ENCODE measurements at places on chromosomes 11 and 22.

DNA sequence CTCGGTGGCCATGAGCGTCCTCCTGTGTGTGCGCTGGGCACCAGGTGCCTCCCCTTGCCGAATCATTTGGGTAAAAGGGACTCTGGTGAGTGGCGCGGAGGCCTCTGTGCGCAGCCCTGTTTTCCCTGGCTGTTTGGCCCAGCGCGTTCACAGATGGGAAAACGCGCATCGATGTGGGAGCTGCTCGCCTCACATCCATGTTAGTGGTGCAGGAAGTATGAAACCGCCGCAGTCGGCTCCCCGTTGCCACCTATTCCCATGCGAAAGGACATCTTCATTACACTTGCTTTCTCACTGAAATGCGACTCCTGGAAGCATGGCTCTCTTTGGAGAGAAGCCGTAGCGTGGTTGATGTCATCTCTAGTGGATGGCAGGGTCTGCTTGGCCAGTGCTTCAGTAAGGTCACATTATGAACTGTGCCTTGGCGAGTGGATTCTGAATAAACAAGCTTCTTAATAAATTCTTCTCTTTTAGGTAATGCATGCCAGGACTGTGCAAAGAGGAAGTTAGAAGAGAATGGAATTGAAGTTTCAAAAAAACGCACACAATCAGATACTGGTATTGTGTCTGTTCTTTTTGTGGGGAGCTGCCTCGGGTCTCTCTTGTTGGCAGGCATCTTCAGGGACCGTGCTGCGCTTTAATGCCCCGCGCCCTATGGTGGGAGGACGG is 26.3 kb downstream of the FAM118A start:
- DNase-seq = no peak

DNA sequence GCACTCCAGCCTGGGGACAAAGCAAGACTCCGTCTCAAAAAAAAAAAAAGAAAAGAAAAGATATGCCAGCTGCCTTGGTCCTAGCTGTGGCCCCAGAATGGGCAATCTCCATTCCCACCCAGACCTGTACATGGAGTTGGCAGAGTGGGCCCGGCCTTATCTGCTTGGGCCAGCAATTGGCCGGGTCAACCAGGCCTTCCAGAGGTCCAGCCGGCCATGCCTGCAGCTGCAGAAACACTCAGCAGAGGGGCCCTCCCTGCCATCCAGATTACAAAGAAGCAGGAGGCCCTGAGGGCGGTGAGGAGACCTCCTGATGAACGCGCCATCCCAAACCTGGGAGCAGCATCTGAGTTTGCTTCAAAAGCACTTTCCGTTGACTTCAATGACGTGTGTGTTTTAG is 26.9 kb upstream of the ARFGAP3 start:
- no peak for DNase-seq

DNA sequence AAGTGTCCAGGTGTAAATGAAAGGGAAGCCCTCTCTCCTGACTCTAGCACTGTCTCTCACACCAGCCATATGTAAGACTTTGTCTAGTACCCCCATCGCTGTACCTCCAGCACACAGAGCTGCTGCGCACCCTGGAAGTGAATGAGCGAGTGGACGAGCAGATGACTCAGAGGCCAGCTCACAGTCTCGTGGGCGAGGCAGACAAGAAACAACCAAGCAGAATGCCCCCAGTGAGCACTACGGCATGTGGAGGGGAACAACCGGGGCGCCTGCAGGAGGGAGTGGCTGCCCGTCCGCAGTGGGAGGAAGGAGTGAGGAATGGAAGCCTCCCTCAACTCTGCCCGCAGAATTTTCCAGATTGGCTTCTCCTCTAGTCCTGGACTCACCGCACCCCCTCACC is 46.4 kb downstream of the MCM5 start:
- no peak for DNase-seq

DNA sequence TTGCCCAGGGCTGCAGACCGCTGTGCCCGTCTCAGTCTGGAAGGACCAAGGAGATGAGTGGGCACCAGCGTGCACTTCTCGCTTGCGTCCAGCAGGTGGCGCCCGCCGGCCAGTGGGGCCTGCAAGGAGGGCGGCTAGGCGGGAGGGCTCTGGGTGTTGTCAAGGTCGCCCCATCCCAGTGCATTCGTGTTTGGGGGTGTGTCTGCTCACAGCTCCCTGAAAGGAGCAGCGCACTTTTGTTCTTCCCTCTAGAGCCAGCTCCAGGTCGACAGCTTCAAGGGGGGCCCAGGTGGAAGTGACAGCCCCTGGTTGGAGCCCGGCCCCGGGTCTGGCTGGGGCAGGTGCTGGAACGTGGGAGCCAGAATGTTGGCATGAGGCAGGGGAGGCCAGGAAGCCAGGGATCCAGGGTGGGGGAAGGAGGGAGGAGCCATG is 23.4 kb upstream of the MPPED1 start:
- DNase-seq = peak; percentile 86

- no peak for DNase-seq
These were observed 16.9 kb downstream of the CSF2RB start for GRCh38 chr22:36930041-36930935.

GRCh38 chr22:32823024-32823730 is 21.7 kb downstream of the TIMP3 start:
- DNase-seq = no peak

- DNase-seq = no peak
These were observed 114.3 kb downstream of the ZBTB16 start for GRCh38 chr11:114173843-114174242.

- no peak for DNase-seq
These were observed 921 bp upstream of the BCL2L13 start for GRCh38 chr22:17637490-17638181.

DNA sequence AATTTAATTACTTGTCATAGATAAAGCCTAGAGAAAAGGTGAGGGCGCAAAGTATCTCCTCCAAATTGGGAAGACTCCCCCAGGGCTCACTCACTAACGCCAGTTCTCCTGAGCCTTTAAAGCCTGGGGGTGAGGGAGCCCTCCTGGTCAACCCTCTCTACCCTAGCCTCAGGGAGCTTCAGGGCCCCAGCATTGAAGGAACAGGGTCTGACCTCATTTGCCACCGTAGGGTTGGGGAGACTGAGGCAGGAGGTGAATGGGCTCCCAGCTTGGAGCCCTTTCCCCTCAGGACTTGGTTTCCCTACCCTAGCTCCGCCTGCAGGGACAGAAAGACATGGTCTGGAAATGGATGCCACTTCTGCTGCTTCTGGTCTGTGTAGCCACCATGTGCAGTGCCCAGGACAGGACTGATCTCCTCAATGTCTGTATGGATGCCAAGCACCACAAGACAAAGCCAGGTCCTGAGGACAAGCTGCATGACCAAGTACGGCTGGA is 1.7 kb downstream of the FOLR2 start:
- DNase-seq = no peak

DNA sequence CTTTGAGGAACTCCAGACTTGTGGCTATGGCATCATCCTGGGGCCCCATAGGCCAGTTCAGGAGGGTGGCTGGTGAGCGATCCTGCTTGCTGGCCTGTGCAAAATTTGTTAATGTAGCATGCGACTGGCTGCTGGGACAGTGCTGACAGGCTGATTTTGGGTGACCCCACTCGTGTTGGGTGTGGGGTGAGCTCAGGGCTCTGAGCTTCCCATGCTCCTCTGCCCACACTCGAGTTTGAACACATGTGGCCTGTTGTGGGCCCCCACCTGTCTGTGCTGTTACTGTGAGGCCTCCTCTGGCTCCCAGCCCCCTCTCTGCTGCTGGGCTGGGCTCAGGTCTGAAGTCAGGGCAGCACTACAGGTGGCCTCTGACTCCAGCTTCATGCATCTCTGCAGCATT is 64.4 kb upstream of the MYEOV start:
- no peak for DNase-seq

GRCh38 chr11:99351624-99352023 is 330.9 kb downstream of the CNTN5 start:
- no peak for DNase-seq

DNA sequence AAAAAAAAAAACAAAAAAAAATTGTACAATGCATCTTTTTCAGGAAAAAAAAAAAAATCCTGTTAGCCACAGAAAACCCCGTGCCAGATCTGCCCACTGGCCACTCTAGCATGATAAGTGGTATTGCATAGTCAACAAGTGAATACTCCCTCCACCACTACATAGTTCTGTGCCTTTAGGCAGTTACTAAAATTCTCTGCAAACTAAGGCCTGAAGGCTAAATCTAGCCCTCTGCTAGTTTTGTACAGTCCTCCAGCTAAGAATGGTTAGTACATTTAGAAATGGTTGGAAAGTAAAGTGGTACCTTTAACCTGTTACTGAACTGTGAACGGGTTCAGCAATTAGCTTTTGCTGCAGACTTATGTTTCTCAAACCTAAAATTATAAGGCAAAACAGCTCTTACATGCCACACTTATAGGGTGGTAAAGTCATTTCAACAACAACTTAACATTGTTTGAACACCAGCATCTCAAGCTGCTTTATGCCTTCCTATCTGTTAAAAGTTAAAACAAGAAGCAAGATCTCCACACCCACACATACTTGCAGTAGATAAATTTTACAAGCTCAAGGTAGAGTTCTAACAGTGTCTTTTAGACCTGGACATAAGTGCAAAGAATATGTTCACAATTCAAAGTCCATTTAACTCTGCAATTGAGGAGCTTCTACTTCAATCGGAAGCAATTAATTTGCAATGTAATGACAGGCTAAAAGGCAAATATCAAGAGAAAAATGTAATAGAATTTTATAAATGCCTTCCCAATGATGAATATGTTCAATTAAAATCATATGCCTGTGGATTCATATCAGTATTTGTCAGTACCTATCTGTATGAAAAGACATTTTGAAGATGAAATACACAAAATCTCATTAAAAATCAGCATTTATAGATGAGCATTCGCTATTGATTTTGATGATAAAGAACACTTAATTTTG is 7.3 kb downstream of the C11orf71 start:
- no peak for DNase-seq

GRCh38 chr22:45318168-45318557 is 8.4 kb downstream of the FAM118A start:
- peak; percentile 86 for DNase-seq

DNA sequence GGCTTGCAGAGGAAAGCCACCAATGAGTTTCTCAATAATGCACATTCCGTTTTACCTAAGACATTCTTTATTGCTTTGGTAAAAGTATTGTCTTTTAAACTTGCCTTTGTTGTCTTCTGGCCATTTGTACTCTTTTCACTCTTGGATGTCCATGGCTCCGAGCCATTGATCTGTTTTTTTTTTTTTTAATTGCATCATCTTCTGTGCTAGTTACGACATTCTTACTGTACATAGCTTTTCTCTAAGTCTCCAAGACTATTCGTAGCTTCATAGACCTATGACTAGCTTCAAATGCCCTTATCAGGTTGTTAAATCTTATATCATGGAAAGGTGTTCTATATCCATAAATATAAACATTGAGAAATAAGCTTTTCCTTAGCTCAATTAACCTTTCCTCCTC is 1522.6 kb downstream of the FAM181B start:
- no peak for DNase-seq

DNA sequence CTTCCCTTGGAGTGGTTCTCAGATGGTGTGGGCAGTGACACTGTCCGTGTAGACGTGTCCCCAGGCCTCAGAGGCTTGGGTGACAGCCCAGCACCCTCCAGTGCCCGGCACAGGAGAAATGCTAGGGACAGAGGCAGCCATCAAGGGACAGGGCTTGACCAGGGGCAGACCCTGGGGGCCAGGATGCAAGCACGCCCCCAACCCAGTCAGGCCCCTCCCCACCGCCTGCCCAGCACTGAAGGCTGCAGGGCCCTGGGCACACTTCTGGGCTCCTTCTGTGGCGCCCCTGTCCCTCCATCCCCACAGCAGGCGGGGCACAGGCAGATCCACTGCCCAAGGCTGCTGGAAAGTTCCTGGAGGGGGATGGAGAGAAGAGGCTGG is 11.1 kb downstream of the IGF2 start:
- no peak for DNase-seq

DNA sequence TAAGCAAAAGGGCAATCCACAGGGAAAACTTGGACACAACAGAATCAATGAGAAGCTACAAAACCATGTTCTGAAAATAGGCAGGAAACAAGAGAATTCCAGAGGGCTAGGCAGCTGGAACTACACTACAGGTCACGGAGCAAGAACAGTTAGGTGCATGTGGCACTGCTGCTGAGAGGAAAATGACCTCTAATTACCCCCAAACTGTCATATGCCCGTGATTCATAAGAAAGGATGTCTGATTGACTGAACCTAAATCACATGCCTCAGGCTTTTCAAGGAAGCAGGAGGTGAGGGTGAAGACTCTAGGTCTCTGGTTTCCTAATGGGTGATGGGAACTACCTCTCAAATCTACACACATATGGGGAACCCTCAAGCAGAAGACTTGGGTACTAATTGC is 17.9 kb upstream of the RRAS2 start:
- no peak for DNase-seq

- no peak for DNase-seq
These were observed 3.1 kb upstream of the LGALS1 start for GRCh38 chr22:37672206-37672919.

- peak; percentile 81 for DNase-seq
These were observed 17.1 kb downstream of the MAFF start for GRCh38 chr22:38218661-38219622.

- DNase-seq = no peak
These were observed 123.2 kb downstream of the FEZ1 start for GRCh38 chr11:125372911-125373310.

DNA sequence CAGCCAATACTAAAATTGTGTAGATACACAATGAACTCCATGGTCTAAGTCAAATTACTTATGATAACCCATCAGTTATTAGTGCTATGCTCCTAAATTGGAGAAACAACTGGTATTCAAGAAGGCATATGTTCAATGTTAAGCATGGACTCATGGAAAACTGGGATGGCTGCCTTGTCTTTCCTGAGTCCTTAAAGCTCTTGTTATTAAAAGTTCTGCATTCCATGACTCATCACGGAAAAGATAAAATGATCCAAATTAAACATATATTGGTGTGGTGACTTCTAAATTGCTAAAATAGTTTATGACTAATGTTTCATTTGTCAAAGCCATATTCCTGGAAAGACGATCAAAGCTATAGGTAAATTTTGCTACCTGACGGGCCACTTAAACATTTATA is 9.4 kb upstream of the EI24 start:
- DNase-seq = no peak

- no peak for DNase-seq
These were observed 1996.9 kb upstream of the RAG2 start for GRCh38 chr11:38594895-38595294.

DNA sequence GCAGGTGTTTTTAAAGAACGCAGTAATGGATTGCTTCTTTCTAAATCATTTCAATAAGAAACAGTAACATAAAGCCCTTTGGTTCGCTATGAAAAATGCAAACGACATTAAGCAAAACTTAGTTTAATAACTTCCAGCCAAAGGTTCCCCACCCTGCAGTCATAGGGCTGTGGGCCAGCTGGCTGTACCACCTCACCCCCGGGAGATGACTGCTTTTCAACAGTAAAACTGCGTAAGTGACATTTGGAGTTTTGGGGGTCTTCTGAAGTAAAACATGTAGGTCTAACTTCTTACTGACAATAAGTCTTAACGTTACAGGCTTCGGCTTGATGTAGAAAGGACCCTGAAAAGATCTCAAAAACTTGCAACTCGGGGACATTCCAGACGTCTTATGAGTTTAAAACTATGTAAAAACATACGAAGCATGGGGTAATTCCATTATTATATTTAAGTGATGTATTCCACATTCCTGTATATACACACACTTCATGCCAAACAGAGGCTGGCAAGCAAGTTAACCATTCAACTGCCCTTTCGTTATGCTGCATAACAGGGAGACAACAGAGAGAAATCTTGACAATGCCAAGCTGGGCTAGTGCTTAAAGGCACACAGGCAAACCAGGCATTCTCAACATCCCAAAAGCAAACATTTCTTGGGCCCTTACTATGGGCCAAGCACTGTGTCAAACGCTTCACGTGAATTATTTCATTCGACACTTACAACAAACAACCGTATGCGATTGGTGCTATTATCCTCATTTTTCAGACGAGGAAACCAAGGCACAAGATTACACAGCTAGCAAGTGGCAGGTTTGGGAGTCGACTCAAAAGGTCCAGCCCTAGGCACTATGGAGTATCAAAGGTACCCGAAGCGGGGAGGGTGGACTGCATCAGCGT is 1.2 kb downstream of the MRTFA start:
- DNase-seq = peak; percentile 74
